Activated T-helper 17 cell treated with anti-CD3 and anti-CD28 coated beads, Interleukin-2, amount 50 U/mL, for 72 hours (primary cell): ENCODE measurements at places on chromosomes 2 and 18. TPM values are rescaled to one million over a fixed set of nuclear protein-coding genes. Genes with fewer than 3 reads are reported as not detected.

DNA sequence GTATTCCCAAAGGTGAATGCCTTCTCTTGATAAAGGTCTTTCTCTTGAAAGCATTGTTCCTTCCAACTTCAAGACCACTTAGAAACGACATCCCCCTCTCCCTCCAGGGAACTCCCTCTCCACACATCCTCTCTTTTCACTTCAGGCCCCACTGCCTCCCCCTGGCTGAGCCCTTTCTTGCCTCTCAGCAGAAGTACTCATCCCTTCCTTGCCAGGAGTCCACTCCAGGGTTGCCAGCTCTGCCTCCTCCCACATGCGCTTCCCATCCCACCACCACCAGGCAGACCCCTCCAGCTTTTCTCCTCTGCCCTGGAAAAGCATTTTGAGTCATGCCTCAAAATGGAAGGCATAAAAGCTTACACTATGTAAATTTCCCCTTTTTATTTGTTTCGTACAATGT is 126.3 kb upstream of the SALL3 start:
- no peak for ATAC-seq

DNA sequence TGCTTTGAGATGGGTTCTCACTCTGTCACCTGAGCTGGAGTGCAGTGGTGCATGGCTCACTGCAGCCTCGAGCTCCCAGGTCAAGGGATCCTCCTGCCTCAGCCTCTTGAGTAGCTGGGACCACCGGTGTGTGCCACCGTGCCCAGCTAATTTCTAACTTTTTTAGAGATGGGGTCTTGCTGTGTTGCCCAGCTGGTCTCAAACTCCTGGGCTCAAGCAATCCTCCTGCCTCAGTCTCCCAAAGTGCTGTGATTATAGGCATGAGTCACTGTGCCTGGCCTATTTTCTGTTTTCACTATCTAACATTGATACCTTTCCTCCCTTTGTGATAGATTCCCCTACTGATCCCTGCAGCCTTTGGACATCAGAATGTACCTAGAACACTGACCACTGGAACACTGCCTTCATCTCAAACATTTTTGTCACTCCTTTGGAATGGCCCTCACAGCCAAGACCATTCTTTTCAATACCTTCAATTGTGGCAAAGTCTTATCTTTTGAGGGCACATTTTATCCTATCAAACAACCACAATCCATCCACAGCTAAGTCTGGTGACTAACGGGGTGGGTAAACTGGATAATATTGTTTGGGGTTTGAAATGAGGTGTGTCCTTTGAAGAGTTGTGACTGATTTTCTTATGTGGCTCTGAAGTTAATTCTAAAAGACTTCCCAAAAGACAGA is 43.7 kb downstream of the EPAS1 start:
- no peak for ATAC-seq

- no peak for ATAC-seq
Measured at GRCh38 chr2:161416708-161417437, 776 bp downstream of the TBR1 start.

DNA sequence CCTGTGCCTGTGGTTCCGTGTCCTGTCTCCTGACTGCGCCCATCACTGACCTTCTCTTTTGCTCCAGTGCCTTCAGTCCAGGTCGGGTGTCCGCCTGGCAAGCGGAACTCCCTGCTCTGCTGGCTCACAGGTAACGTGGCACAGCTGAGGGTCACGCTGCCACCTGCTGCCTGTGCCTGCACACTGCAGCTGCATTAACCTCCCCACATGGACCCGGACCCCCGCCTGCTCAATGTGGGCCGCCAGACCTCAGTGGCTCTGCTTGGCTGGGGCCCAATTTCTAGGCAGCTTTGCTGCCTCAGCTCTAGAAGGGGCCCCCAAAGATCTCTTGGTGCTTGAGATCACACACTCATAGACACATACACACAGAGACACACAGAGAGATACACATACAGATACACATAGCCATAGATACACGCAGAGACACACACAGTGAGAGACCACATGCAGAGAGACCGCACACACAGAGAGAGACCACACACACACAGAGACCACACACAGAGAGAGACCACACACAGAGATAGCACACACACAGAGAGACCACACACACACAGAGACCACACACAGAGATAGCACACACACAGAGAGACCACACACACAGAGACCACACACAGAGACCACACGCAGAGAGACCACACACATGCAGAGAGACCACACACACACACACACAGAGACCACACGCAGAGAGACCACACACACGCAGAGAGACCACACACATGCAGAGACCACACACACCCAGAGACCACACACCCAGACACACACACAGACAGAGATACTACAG is 14.9 kb upstream of the CNNM3 start:
- peak; percentile 84 for ATAC-seq

DNA sequence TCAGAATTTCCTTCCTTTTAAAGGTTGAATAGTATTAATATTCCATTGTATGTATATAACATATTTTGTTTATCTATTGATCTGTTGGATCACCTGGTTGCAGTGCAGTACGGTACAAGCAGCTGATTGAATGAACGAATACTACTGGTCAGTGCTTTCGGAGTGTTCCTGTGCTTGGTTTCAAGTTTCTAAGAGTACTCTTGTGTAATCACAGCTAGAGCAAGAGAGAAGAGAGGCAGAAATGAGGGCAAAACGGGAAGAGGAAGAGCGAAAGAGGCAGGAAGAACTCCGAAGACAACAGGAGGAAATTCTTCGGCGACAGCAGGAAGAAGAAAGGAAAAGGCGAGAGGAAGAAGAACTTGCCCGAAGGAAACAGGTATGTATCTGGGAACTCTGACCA is 40.3 kb upstream of the KCNJ13 start:
- ATAC-seq = no peak

Gene ICOS
- 194 TPM for total RNA-seq

DNA sequence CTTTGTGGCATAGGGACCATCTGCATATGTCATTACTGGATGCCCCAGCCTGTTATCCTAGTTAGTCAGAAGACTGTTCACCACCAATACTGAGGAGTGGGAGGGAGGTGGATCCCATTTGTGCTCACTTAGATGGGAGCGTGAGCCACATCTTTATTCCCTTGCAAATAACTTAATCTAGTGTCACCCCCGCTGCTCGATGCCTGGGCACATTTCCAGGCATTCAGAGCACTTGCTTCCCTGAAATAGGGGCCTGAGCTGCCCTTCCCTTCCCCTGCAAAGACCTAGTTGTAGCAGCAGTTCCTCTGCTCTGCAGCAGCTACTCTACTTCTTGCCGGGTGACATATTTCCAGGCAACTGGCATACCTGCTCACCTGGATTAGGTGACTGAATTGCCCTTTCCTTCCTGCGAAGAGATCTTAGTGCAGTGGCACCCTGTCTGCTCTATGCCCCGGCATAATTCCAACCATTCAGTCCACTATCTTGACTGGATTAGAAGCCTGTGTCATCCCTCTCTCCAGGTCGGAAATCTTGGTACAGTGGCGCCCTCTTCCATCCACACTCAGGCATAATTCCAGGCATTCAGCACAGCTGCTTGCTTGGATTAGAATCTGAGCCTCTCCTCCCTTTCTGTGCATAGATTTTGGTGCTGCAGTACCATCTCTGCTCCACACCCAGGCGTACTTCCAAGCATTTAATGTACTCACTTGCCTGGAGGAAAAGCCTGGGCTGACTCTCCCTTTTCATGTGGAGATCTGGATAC is 1389.1 kb upstream of the TMEFF2 start:
- ATAC-seq = no peak

Gene BIN1
- total RNA-seq = 84.0 TPM

Gene GPR155
- total RNA-seq = 10.6 TPM

DNA sequence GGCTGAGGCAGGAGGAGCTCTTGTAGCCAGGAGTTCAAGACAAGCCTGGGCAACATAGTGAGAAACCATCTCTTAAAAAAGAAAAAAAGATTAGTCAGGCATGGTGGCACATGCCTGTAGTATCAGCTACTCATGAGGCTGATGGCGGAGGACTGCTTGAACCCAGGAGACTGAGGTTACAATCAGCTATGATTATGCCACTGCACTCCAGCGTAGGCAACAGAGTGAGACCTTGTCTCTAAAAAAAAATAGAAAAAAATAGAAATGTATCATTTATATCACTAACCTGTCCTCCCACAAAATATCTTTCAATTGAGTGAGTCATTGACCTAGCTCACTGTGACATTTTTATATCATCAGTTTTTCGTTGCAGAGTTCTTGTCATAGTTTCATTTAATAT is 152.5 kb downstream of the DTNA start:
- peak; percentile 9 for ATAC-seq

DNA sequence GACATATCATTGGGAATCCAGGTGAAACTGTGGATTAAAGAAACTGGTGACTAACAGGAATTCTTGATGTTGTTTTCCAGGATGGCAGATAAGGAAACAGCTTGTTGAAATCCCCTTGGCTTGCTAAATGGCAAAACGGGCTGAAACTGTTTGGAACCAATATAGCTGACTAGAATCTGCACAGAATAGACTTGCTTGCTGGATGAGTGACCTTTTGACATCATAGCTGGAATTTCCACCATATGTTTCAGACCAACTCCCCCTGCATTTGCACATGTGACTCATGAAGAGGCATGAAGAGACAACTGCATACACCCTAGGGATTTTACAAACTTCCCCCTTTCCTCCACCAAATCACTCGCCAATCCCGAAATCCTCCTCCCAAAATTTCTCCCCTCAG is 87.7 kb upstream of the LYPD1 start:
- no peak for ATAC-seq

Gene ERMN
- 1.8 TPM for total RNA-seq

GRCh38 chr2:133773854-133774653 is 205.8 kb upstream of the NCKAP5 start:
- no peak for ATAC-seq

GRCh38 chr2:27249891-27250651 is 12.8 kb downstream of the SLC30A3 start:
- peak; percentile 83 for ATAC-seq

Gene NPHP1
- total RNA-seq = 1.5 TPM

- no peak for ATAC-seq
Measured at GRCh38 chr18:55247032-55247431, 287.8 kb upstream of the CCDC68 start.

- ATAC-seq = no peak
Measured at GRCh38 chr2:5923957-5924945, 232.1 kb downstream of the SOX11 start.

Gene SCYGR4
- total RNA-seq = not detected

Gene PRKCE
- total RNA-seq = 15.9 TPM

DNA sequence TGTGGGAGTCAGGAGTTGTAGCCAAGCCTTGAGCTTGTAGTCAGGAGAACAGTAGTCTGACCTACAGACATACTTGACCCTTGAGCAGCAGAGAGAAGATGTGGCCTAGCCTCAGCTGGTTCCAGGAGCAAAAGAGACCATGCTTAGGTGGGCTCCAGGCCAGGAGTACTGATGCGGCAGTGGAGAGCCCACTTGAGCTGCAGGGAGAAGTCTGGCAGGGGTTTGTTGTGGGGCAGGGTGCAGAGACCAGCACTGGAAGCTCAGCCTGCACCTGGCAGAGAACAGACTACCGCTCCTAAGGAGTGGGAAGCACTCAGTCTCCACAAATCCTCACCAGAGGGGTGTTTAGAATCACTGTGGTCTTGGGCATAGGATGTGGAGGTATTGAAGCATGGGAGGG is 197.9 kb downstream of the TPGS2 start:
- no peak for ATAC-seq

- no peak for ATAC-seq
Measured at GRCh38 chr2:7788736-7789135, 871.5 kb downstream of the RNF144A start.

GRCh38 chr2:109497911-109498870 is 115.6 kb downstream of the SEPTIN10 start:
- ATAC-seq = no peak

Gene SLC8A1
- total RNA-seq = not detected

Gene C2orf15
- total RNA-seq = 1.9 TPM

Gene ASB18
- total RNA-seq = not detected

DNA sequence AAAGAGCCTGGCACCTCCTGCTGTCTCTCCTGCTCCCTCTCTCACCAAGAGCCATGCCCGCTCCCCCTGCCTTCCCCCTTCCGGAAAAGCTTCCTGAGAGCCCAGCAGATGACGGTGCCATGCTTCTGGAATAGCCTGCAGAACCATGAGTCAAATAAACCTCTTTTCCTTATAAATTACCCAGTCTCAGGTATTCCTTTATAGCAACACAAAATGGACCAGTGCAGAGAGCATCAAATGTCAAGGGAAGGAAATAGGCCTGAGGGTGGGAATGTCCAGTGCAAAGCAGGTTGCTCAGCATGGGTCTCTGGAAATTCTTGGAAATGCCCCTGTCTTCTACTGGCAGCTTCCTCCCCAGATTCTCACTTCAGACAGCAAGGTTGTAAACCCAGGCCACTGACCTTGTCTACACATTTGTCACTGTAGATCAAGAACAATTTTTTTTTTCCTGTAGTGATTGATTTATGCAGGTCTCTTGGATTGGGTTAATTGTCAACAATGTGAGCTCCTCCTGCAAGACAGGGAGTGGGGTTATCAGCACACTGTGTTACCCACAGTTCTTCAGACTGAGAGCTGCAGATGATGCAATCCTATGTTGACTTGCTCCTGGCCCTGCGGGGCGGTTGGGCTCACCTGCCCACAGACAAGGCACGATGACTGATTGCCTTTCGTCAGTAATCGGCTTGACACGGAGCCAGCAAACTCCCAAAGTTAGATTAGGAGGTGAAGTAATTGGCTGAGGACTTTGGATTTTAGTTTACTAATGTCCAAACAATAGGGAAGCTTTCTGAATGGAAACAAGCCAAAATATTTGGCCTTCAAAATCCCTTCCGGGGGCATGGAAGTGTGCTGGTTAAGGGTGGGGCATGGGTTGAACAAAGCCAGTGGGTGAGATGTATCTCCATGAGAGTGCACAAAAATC is 5.4 kb upstream of the BOD1L2 start:
- no peak for ATAC-seq

Gene C2orf81
- total RNA-seq = 2.3 TPM

- no peak for ATAC-seq
Measured at GRCh38 chr2:155907211-155907610, 425.3 kb downstream of the NR4A2 start.

DNA sequence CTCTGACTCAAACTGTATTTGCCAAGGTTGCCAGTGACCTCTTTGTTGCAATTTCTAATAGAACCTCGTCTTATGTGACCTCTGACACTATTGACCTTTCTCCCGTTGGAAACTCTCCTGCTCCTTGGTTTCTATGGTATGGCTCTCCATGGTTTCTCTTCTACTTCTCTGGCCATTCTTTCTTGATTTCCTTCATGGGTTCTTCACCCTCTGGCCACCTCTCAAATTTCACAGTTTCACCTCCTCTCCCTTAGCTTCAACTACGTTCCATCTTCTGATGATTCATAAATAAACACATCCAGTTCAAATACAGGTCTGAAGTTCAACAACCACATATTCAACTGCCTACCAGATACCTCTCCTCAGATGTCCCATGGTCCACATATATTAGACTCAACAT is 109.5 kb downstream of the CACNB4 start:
- no peak for ATAC-seq

Gene FAM110C
- 23.6 TPM for total RNA-seq

GRCh38 chr18:48055351-48055750 is 124.9 kb upstream of the SMAD2 start:
- no peak for ATAC-seq

GRCh38 chr2:74694281-74694680 is 40.2 kb downstream of the SEMA4F start:
- ATAC-seq = no peak

GRCh38 chr2:17658251-17658843 is 95.3 kb downstream of the SMC6 start:
- ATAC-seq = peak; percentile 90
